AG20443 (cell line): ENCODE measurements at places on chromosomes 12 and 14.
A peak's percentile ranks its signal among the peaks of the same experiment; 100 is the strongest.

DNA sequence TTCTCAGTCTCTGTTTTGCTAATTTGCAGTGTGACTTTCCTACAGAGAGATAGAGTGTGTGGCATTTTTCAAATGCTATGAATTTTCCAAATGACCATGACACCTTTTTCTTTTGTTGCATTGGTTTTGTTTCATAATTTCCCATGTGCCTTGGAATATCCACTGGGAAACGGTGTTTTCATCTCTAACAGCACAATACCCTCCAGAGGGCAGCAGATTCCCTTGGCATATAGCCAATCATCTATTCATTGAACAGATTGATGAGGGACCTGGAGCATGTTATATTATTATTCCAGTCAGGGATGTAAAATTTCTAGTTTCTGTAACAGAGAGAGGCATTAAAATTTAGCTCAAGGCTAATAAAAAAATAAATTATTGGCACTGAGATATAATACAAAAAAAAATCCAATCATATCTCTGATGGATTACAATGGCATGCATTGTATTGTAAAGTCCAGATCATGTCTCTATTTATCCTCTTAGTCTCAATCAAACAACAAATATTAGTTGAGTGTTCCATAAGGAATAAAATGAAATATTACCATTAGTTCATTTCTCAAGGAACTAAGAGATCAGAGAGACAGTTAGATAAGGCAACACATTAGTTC is 29.6 kb upstream of the NTN4 start:
- DNase-seq: peak; percentile 62

- no peak for DNase-seq
Measured at GRCh38 chr12:6963016-6963731, 7.3 kb downstream of the PHB2 start.

GRCh38 chr14:101518611-101519473 is 42.5 kb upstream of the DIO3 start:
- DNase-seq: no peak

DNA sequence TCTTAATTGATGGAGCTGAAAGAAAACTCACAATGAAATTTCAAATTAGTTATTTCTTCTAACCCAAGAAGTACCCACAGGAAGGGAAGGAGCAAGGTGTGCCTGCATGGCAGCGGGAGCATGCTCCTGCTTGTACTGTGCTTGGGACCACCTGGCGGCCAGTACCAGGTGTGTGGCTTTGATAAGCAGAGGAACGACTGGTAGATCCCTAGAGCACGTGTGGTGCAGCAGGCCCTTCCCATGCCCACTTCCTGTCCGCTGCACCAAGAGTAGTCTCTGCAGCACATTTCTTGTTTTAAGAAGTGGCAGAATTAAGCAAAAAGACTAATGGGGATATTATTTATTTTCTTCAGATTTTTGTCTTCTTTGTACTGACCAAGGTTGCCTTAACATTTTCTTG is 122.3 kb upstream of the ATF1 start:
- no peak for DNase-seq

GRCh38 chr12:83005534-83006197 is 319.0 kb downstream of the TMTC2 start:
- DNase-seq: no peak

GRCh38 chr12:78530100-78530765 is 334.3 kb upstream of the SYT1 start:
- DNase-seq: peak; percentile 48

GRCh38 chr14:71523630-71524319 is 408.5 kb upstream of the RGS6 start:
- no peak for DNase-seq

DNA sequence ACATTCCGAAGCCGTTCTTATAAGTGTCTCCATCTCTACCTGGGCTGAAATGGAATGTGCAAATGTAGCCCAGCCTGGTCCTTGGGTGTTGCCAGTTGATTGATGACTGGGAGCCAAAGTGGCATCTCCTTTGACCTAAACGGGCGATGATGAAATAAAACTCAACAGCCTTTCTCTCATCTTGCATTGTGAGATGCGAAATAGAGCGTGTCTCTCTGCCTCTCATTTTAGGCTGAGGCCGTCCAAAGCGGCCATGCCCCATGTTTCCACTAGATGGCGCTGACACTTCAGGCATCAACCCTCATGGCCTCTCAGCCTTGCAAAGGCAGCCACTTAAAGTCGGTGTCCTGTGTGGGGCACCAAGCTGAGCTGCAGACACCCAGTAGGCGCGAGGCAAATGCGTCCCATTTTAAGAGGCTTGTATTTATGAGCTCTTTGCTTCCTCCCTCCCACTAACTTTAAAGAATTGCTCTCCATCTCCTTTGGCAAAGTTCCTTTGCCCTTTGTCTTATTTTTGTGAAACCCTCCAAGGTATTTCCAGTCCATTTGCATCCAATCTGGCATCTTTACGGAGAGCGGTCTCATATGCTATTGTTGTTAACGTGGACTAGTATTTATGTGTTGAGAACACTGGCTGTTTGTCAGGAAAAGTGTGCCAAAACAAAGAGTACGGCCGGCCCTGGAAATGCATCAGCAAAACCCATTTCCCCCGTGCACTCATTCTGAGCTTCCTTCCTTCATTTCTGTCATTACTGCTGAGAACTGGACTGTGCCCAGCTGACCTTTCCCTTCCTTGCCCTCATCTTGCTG is 25.0 kb downstream of the GPRC5A start:
- peak; percentile 85 for DNase-seq

GRCh38 chr12:100868487-100868886 is 73.9 kb downstream of the ANO4 start:
- DNase-seq: peak; percentile 75

DNA sequence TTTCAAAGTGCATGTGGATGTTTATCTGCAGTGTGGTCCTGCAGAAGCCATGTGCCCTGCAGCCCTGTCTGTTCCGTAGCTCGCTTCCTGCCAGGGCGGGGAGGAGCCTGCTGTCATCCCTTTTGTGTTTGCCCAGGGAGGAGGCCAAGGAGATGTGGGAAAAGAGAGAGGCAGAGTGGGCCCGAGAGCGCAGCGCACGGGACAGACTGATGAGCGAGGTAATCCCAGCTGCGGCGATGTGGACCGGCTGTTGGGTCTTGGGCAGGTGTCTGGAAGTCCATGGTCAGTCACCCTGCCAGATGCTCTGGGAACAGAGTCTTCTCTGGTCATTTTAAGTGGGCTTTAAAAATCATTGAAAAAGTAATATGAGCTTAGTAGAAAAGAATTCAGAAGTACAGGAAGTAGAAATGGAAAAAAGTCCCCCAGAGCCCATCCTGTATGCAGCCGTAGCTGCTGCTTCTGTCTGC is 12.8 kb downstream of the TCHP start:
- DNase-seq: no peak

GRCh38 chr12:71160585-71160984 is 2.8 kb upstream of the TSPAN8 start:
- no peak for DNase-seq

DNA sequence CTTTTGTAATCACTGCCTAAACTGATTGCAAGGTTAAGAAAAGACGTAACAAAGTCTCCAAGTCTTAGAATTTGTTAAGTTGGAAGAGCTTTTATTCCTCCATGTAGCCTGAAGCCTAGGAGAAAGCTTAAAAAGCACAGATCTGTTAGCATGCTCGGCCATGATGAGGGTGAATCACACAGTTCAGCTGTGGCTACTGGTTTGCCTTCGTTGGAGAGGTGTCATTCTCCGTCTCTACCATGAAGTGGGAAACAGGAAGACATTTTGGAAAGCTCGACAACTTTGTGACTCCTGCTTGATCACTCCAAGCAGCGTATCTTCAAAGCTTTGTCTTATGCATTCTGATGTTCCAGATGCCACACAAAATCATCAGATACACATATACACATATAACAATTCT is 27.1 kb downstream of the DCP1B start:
- no peak for DNase-seq

DNA sequence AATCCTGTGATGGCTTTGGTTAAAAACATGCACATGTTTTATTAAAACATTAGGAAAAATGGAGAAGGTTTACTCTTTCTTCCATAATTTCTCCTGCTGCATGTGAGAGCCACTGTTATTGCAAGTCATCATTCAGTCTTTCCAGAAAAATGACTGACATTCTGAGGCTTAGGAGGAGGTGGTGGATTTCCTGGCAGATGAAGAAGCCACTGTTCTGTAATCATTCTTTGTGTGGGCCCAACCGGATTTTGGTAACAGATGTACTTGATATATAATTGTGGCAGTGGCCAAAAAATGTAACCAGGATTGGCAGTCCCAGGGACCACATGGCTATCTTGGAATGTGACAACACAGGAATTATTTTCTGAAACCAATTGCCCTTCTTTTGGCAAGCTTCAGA is 120.2 kb downstream of the DAAM1 start:
- no peak for DNase-seq

GRCh38 chr14:59239022-59239421 is 50.6 kb downstream of the DAAM1 start:
- no peak for DNase-seq

DNA sequence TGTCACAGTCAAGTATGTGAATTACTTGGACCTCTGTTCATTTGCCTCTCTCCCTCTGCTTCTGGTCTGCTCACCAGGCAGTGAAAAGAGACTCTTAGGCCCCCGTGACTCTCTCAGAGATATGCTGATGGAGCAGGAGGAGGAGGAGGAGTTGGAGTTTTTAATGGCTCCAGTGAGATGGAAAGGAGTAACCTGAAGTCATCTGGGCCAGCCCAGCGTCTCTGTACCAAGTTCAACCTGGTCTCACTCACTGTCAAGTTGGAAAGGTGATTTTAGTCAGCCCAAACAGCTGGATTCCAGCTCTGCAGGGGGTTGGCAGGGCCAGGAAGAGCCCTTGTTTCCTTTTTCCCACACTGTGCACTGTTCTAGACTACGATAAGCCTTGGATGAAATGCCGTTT is 48.6 kb downstream of the SH2B3 start:
- no peak for DNase-seq

DNA sequence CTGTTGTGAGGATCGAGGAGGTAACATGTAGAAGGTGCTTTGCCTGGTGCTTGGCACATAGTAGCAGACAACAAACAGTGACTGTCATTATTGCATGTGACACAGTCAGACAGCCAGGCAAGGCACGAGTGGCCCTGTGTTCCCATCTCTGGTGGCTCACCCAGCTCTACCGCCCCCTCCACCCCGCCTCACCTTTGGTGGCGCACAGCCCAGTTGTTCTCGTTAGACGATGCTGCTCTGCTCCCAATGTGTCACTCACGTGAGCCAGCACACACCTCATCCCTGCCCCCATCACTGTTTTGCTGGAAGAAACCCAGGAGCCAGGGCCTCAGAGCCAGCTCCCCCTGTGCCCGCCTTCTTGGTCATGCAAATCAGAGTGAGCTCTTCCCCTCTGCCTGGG is 113.3 kb downstream of the CALM1 start:
- no peak for DNase-seq

- DNase-seq: peak; percentile 40
Measured at GRCh38 chr12:47267571-47267970, 187.8 kb upstream of the AMIGO2 start.

GRCh38 chr12:71865757-71866536 is 26.4 kb downstream of the TBC1D15 start:
- DNase-seq: no peak

GRCh38 chr14:99479160-99479905 is 1.3 kb downstream of the SETD3 start:
- no peak for DNase-seq

- DNase-seq: no peak
Measured at GRCh38 chr12:11729008-11729407, 79.5 kb downstream of the ETV6 start.

- DNase-seq: no peak
Measured at GRCh38 chr12:114547636-114548035, 136.3 kb downstream of the TBX3 start.

DNA sequence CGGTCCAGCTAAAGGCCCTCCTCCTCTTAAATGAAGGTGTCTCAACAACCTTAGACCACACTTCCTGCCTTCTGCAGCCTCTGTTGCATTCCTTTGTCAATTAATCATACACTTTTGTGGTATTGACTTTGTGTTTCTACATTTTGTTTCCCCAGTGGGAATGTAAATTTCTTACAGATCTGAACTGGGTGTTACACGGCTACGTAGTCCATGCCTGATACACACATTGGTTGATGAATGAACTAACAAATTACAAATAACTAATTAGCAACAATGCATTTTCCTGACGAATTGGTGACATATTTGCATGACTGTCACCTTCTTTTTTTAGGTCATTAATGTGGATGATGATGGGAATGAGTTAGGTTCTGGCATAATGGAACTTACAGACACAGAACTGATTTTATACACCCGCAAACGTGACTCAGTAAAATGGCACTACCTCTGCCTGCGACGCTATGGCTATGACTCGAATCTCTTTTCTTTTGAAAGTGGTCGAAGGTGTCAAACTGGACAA is 15.2 kb upstream of the CCT2 start:
- DNase-seq: peak; percentile 33

DNA sequence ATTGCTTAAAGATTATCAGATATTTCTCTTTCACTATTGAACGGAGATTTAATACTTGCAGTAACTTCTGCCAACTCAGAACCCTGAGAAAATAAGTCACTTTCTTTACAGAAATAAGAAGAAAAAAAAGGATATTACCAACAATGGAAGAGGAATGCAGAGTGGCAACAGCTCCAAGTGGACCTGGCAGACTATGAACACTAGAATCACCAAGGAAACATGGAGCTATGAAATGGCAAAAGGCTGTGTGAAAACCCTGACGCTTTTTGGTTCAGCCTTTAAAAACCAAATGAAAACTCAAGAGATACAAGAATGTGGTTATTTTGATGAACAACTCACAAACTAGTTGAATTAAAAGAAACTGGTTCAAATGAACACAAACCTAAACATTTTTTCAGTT is 17.7 kb downstream of the DTD2 start:
- peak; percentile 24 for DNase-seq

DNA sequence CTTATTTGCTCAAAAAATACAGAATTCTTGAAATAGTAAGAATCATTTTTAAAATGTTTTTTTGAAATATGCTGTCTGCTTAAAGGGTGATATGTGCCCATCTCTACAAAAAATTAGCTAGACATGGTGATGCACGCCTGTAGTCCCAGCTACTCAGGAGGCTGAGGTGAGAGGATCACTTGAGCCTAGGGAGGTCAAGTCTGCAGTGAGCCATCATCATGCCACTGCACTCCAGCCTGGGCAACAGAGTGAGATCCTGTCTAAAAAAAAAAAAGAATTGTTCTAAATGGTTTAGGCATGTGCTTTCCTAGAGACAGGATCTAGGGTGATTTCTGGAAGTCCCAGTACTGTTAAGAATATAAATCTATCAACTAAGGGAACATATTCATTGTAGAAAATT is 75.6 kb upstream of the HECTD1 start:
- DNase-seq: no peak

- no peak for DNase-seq
Measured at GRCh38 chr14:29799464-29800095, 128.1 kb downstream of the PRKD1 start.
